ENCODE measurements at places on chromosomes 11 and 22. TPM values are rescaled to one million over a fixed set of nuclear protein-coding genes. Genes with fewer than 3 reads are reported as not detected.

DNA sequence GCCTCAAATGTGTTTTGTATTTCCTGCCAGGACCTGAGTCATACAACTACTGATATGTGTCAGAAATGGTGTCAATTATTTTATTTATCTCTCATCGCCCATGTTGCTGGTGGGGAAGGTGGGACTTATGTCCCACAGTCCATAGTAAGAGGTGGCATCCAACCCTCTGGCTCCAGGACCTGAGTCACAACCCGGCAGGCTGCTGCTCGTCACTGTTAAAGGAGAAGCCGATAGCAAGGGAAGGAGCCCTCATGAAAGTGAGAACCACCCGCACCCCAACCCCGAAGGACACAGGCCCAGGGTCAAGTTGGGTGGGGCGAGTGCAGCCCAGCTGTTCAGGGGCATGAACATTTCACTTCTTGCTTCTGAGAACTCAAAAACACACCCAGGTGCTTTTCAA, 33.1 kb upstream of the TP53I11 start:
- no peak for DNase-seq

GRCh38 chr11:74412733-74413359, 14.6 kb upstream of the PGM2L1 start:
- DNase-seq: no peak

The PATE2 gene
- total RNA-seq: not detected

The KCNJ5 gene
- not detected for total RNA-seq

The SYT9 gene
- not detected for total RNA-seq
